Activated naive CD4-positive, alpha-beta T cell treated with anti-CD3 and anti-CD28 coated beads, Interleukin-2, amount 50 U/mL, for 72 hours (primary cell): ENCODE measurements at places on chromosomes 16 and 17. TPM values are rescaled to one million over a fixed set of nuclear protein-coding genes. Genes with fewer than 3 reads are reported as not detected.

Gene GDPD3
- 25.8 TPM for total RNA-seq

Gene CCL4L2
- 3.9 TPM for total RNA-seq

Gene PRSS22
- 0.34 TPM for total RNA-seq

Gene HP
- not detected for total RNA-seq

Gene CCL16
- not detected for total RNA-seq

Gene CLEC10A
- not detected for total RNA-seq

Gene CTU2
- total RNA-seq = 32.2 TPM

Gene CMTR2
- 17.5 TPM for total RNA-seq

Gene CLEC19A
- total RNA-seq = not detected

Gene ARL5C
- total RNA-seq = not detected

Gene GEMIN4
- 48.7 TPM for total RNA-seq

Gene CNGB1
- total RNA-seq = not detected

Gene ELMO3
- 7.0 TPM for total RNA-seq

Gene EEF2KMT
- total RNA-seq = 8.2 TPM

Gene TPSB2
- not detected for total RNA-seq

Gene KLHL36
- 60.5 TPM for total RNA-seq

Gene EMP2
- total RNA-seq = not detected

Gene SYCE1L
- 8.5 TPM for total RNA-seq

Gene MYH1
- total RNA-seq = not detected

Gene FSCN2
- 0.30 TPM for total RNA-seq

Gene PLA2G10
- not detected for total RNA-seq

Gene DRC3
- 0.05 TPM for total RNA-seq

Gene WNT9B
- total RNA-seq = not detected

Gene RHBDL1
- total RNA-seq = 1.3 TPM

Gene SLC38A8
- total RNA-seq = not detected

Gene CDYL2
- 42.4 TPM for total RNA-seq

Gene TRIM72
- 0.09 TPM for total RNA-seq

Gene LRRC46
- total RNA-seq = 0.46 TPM

Gene STH
- total RNA-seq = not detected
